ENCODE measurements at places on chromosomes 6 and 20.

DNA sequence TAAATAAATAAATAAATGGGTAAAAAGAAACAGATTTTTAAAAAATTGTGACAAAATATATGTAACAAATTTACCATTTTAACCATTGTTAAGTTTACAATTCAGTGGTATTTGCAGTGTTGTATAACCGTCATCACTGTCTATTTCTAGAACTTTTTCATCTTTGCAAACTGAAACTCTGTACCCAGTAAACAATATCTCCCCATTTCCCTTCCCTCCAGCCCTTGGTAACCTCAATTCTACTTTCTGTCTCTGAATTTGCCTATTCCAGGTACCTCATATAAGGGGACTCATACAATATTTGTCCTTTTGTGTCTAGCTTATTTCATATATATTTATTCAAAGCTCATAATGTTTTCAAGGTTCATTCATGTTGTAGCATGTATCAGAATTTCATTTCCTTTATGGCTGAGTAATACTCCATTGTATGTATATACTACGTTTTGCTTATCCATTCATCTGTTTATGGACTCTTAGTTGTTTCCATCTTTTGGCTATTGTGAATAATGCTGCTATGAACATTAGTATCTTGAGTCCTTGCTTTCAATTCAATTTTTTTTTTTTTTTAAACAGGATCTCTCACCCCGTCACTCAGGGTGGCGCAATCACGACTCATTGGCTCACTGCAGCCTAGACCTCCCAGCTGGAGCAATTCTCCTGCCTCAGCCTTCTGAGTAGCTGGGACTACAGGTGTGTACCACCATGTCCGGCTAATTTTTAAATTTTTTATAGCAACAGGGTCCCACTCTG lies 8.9 kb downstream of the MANBAL start:
- DNase-seq = peak; percentile 34

GRCh38 chr20:2557873-2558580 lies 21.7 kb downstream of the TMC2 start:
- no peak for DNase-seq

DNA sequence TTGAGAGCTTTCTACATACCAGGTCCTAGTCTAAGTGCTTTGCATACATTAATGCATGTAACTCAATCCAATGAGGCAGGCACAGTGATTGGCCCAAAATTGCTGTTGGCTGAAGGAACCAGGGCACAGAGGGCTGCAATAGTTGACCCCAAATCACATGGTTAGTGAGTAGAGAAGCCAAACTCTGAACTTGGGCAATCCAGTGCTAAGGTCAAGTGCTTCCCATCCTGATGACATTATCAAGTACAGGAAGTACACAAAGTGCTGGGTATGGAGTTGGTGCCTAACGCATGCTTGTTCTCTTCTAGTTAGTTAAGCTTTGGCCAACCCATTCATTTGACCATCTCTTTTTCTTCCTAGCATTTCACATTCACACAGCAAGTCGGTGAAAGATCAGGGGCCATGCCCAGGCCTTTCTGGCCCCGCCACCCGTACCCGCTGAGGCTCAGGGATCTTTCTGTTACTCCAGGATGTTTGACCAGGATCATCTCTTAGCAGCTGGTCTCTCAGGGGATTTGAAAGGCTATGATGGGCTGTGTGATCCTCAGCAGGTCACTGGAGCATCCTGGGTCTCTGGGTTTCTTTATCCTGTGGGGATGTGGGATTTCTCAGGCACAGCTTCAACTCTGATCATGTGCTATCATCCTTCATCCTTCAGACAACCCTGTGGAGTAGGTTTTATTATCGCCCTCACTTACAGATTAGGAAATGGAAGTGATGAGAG lies 7.0 kb downstream of the KCNB1 start:
- DNase-seq = no peak

DNA sequence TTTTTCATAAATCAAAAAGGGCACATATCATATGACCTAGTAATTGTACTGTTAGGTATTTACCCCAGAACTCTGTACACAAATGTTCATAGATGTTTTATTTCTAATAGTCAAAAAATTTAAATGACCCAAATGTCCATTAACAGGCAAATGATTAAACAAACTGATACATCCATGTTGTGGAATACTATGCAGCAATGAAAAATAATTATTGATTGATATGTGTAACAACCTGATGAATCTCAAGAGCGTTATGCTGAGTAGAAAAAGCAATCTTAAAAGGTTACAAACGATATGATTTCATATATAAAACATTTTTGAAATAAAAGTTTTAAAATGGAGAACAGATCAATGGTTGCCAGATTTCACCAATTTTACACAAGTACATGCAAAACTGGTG lies 18.1 kb downstream of the HTR1B start:
- DNase-seq = no peak

- DNase-seq = no peak
These were observed 239.8 kb downstream of the PTPRT start for GRCh38 chr20:42949950-42950349.

DNA sequence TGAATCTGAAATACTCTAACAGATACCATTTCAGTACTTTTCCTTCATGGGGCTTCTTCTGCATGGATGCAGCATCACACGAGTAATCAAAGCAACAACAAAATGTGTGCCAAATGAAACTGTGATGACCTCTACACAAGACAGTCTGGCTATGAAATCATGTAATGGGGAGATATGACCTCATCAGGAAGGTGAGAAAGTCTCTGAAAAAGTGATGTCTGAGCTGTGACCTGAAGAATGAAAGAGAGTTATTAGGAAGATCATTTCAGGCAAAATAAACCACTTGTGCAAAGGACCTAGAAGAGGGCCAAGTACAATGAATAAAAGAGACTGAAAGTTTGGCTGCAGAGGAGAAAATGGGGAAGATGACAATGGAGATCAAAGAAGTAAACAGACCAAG lies 182.8 kb downstream of the PTPRK start:
- no peak for DNase-seq

- DNase-seq = no peak
These were observed 105.1 kb downstream of the PHF3 start for GRCh38 chr6:63740709-63741108.

GRCh38 chr6:12232339-12232738 lies 57.8 kb upstream of the EDN1 start:
- DNase-seq = no peak

GRCh38 chr6:134315974-134316441 lies 1.9 kb downstream of the SGK1 start:
- no peak for DNase-seq

DNA sequence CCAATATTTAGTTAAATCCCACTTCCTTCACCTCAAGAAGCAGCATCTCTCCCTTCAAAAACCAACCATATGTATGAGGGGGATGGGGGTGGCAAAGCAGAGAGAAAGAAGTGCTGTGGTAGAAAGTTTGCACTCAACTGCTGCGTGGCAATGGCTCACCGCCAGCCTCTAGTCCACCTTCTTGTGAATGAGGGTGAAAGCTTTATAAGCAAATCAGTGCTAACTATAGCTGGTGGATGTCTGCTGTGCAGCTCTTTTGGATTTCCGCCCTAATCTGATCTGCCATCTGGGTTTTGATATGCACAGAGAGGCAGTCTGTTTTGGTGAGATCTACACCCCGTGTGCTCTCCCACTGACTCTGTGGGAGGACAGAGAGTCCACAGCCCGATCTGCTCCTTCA lies 281.2 kb upstream of the SUPT3H start:
- DNase-seq = no peak

- DNase-seq = no peak
These were observed 103.2 kb upstream of the EMILIN3 start for GRCh38 chr20:41469868-41470267.

DNA sequence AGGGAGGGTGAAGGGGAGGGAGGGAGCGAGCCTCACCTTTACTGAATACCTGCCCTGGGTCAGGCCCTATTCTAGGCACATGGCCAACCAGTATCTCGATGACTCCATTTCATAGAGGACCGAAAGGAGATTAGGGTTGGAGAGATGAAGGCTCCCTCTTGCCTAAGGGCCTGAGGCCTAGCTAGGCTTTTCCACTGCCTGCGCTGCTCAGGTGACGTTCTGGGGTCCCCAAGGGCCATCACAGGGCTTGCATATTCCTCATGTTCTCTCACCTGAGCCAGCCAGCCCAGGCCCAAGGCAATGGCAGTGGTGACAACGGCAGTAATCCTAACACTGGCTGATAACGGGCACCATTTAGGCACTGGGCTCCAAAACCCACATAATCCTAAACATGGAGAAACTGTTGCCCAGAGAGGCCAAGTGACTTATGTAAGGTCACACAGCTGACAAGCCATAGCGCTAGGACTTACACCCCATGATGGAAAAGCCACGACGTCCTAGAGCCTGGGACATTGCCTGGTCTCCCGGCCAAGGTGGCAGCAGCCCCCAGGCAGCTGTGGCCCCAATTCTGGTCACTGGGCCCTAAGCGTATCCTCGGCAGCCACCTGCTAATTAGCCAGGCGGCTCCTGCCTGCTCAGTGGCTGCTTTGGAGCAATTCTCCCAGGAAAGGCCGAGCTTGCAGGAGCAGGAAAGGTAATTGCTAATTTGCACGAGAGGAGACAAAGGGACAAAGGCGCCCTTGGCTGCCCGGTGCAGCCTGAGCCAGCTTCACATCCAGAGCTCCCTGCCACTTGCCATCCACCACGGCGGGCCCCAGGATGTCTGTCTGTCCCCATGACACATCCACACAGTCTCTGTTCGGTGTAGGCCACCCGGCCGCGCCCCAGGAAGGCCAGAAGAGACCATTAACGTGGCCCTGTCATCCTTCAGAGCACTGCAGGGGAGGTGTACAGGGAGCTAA lies 21.5 kb downstream of the NOL4L start:
- DNase-seq = no peak

GRCh38 chr20:56987986-56988385 lies 278.5 kb downstream of the BMP7 start:
- no peak for DNase-seq

DNA sequence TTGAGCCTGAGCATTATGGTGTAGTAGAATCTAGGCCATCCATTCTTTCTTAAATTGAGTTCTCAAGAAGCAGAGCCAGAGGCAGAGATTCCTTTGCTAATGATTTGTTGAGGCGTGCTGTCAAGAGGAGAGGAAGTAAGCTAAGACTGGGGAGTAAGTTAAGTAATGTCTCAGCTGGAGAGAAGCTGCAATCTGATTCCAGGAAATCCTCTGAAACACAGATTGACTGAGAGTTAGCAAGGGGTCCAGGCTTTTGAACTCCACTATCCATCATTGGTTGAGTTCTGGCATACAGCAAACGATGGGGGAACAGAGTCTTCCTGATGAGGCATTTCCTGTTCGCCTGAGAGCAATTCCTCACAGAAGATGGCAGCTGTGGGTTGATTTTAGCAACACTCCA lies 207.4 kb upstream of the RAB32 start:
- no peak for DNase-seq

DNA sequence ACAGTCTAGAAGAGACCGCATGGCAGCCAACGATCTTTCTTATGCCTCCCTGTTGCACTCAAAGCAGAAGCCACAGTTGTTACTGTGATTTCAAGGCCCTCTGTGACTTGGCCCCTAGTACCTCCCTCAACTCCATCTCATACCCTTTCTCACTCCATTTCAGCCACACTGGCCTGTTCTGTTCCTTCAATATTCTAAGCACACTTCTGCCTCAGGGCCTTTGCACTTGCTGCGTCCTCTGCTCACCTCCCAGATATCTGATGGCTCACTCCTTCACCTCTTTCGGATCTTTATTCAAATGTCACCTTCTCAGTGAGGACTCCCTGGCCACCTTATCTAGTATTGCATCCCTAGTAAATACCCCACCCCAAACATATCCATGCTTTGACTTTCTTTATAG lies 29.4 kb upstream of the CCN6 start:
- no peak for DNase-seq

DNA sequence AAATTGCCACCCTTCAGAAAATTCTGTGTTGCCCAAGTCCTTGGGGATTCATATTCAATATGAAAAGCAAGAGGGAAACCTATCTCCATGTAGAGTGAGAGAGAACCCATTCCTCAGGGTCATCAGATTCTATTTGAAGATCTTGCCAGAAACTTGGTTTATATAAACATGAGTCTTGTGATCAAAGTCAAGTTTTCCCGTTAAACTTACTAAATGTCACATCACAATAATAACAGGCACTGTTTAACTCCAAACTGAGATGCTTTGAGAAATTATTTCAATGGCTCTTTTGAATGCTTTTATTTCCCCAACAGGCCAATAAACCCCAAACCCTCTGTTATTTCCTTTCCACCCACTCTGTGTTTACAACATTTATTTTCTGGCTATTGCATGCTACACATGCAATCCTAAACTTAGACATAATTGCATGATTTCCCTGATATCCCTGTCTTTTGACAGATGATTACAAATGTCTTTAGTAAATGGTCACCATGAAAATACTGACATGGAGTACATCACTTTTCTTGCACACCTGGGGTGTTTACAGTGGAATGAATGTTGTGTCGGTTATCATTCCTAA lies 31.1 kb upstream of the SSTR4 start:
- DNase-seq = no peak

DNA sequence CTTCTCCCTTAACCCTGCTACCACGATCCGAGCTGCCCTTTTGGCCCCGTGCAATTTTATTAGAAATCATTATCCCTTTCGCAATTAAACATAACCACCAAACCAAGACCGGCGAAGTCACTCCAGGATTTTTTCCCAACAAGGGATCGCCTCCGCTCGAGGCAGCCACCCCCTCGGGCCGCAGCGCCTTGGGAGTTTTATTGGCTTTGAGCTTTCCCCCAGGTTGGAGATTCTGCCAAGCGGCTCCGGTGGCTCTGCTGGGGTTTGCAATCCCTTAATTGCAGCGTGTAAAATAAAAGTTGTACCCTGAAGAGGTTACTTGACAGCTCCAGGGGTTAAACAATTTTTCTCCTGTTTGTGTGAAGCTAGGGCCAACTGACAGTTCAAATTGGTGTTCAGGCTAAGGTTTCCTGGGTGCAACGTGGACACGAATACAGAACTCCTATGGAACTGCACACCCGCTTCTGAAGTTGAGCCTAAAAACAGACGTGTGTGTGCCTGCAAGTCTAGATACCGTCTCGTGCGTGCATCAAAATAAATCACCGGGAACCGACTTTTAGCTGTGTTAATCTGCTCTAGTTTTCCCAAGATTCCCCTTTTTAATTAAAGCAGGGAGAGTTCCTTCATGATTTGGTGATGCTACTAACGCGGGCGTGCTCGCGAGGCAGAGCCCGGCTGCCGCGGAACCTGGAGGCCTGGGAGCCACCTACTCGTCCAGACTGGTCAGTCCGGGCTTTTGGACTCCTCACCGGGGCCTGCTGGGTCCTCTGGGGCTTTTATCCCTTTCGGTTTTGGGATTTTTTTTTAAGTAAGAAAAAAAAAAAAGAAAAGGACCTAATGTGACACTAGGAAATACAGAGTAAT lies 975 bp upstream of the TFAP2A start:
- no peak for DNase-seq

GRCh38 chr6:3829285-3829684 lies 19.9 kb upstream of the FAM50B start:
- DNase-seq = no peak

GRCh38 chr6:107059606-107060005 lies 31.6 kb downstream of the MTRES1 start:
- no peak for DNase-seq

- no peak for DNase-seq
These were observed 3.5 kb downstream of the TGM3 start for GRCh38 chr20:2299301-2299700.

Measured in stimulated activated CD8-positive, alpha-beta memory T cell treated with anti-CD3 and anti-CD28 coated beads, Interleukin-4, amount 100 ng/mL, for 48 hours (primary cell).